Left renal cortex interstitium (tissue), 4 donors: ENCODE measurements at places on chromosomes 12 and 14.

DNA sequence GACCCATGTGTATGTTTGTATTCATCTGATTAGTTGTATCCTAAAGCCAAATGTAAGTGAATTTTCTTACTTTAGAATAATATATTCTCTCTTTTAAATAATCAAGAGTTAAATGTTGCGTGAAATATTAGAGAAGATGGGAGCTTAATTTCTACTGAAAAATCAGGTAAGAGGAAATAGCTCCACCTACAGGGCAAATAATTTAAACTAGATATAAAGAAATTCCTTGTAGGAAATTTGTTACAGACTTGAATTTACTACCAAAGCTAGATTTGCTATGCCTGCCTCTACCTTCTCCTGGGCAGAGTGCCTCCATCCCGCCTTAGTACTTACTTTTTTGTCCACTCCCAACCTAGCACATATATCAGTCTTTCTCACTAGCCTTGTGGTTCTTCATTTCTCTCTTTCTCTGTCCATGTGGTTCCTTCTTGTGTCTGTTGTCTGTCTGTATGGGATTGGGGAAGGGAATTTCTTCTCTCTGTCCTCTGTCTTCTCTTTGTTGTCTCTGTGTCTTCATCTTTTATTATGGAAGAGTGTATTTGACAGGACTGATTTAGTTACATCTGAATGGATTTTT lies 44.7 kb downstream of the PALS1 start:
- peak; percentile 34 for DNase-seq

GRCh38 chr14:75738192-75738591 lies 77.1 kb downstream of the TTLL5 start:
- DNase-seq = no peak

GRCh38 chr12:66236969-66237368 lies 48.0 kb downstream of the IRAK3 start:
- no peak for DNase-seq

- DNase-seq = no peak
These were observed 21.0 kb upstream of the SERPINA4 start for GRCh38 chr14:94540031-94540794.

DNA sequence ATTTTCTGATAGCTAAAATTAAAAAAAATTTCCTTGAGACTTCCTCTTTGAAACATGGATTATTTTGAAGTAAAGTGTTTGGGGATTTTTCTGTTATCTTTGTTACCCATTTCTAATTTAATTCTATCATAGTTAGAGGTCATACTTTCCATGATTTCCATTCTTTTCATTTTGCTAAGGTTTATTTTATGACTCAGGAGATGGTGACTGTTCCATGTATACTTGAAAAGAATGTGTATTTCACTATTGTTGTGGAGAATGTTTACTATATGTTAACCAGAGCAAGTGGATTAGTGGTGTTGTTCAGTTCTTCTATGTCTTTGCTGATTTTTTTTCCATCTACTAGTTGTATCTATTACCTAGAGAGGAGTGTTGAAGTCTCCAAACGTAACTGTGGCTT lies 250.5 kb upstream of the PELI2 start:
- DNase-seq = no peak

DNA sequence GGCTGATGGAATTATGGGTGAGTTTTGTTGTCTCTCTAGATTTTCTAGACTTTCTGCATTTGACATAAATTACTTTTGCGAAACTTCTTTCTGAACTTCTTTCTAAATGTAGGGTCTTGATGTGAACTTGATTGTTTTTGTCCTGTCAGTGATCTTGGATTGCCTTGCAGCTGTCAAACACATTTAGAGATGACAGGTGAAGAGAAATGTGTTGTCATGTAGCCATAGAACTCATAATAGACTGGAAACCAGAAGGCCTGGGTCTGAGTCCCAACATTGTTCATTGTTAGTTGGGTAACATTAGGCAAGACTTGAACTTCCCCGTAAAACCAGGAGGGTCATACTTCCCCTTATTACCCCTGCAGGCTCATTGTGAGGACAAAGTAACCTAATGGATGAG lies 109.0 kb downstream of the LRIG3 start:
- DNase-seq = no peak

DNA sequence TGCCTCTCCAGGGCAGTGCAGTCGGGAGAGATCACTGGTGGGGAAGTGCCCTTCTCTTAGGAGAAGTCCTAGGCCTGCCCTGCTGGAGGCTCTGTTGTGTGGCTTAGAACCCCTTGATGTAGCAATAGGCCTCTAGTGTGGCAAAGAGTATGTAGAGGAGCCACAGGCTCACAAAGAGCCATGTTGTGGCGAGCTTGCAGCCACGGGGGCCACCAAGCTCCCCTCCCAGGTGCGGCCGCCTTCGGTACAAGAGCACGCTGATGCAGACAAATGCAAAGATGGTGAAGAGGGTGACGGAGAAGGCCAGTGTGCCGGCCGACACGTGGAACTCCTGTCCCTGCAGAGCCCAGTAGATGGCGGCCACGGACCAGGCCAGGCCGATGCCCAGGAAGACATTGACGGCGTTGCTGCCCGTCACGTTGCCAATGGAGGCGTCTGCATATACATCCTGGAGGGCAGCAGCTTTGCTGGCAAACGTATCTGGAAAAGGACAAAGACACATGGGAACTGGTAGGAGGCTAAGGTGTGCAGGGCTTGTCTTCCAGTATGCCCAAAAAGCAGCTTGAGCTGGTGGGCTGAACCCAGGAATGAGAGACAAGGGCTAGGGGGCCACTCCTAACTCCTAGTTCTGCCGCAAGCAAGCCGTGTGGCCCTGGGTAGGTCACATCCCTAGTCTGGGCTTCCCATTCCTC lies 142.8 kb downstream of the SLC8A3 start:
- DNase-seq = peak; percentile 29
